Activated CD8-positive, alpha-beta memory T cell treated with anti-CD3 and anti-CD28 coated beads for 4 hours (primary cell): ENCODE measurements at places on chromosomes 3 and 15.
A peak's percentile ranks its signal among the peaks of the same experiment; 100 is the strongest.

DNA sequence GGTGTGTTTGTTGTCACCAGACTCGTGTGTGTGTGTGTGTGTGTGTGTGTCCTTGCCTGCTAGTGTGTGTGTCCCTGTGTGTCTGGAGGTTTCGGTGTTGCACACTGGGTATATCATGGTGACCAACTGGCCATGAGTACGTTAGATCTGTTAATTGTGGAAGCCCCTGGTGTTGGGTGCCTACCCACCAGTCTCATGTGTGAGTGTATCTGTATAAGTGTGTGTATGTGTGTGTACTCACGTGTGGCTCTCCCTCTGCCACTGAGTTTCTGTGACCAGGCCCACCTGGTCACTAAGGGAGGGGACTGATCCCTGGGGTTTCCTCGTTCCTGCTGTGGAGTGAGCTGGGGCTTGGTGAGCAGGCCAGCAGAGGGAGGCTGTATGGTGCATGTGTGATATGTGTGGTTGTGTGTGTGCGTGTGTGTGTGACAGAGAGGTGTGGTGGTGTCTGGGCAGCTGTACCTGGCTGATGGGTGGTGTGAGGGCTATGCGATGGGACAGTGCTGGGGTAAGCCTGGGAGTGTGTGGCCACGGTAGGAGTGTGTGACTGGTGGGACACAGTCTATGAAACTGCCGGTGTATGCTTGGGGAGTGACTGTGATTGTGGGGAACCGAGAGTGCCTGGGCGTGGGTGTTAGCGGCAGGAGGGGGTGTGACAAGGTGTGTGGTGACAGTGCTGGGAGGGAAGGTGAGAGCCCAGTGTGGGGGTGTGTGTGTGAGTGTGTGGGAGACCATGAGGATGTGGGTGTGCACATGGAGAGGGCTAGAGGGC, 1.8 kb downstream of the PRKCD start:
- DNase-seq, result peak; percentile 52

DNA sequence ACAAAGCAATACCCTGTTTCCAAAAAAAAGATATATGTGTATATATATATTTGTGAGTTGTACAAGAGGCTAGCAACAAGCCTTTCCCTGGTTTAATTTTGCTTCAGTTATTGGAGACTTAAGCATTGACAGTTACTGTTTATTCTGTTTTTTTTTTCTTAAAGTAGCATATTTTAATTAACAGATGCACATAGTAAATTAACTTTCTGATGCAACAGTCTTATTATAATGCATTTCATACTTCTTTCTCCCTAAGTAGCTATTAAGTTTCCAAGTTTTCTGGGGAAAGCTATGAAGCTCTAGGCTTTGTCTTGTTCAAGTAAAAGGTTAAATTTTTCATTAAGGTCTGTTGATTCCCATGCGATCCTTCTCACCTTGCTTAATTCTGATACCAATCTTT, 17.9 kb downstream of the PRKCI start:
- DNase-seq, result no peak

GRCh38 chr3:52805270-52806039, 10.9 kb downstream of the ITIH3 start:
- no peak for DNase-seq

- no peak for DNase-seq
These were observed 33.6 kb downstream of the ADAMTS17 start for GRCh38 chr15:100308213-100308600.

DNA sequence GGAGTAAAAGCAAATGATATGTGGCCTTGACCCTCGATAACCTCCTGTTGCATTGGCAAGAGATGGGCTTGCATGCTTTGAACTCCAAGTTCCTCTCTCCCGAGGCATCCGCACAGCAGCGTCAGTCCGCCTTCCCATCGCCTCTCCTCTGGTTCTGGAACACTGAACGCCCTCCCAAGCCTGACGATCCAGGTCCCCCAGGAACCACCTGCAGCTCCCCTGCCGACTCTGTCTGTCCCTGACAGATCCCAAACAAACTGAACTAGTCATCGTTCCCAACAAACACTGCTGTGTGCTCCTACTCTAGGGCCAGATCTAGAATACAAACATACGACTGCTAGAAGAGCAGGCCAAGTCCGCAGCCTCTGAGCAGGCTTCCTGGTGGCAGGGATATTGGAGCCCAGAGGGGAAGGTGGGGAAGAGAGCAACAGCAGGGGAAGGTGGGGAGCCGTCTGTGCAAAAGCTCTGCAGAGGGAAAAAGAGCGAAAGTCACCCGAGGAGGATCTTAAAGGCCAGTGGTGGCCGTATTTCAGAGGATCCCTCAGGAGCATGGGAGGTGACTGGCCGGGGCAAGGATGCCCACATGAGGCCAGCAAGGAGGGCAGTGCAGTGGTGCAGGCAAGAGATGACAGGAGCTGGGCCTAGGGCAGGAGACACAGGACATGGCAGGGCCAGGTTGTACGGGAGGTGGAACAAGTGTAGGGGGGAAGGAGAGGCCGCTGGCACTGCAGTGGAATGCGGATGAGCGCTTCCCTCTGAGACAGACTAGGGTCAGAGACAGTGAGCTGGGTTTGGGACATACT, 50.8 kb downstream of the PCSK6 start:
- no peak for DNase-seq

GRCh38 chr3:129560911-129561594, 18.1 kb downstream of the H1-8 start:
- no peak for DNase-seq

DNA sequence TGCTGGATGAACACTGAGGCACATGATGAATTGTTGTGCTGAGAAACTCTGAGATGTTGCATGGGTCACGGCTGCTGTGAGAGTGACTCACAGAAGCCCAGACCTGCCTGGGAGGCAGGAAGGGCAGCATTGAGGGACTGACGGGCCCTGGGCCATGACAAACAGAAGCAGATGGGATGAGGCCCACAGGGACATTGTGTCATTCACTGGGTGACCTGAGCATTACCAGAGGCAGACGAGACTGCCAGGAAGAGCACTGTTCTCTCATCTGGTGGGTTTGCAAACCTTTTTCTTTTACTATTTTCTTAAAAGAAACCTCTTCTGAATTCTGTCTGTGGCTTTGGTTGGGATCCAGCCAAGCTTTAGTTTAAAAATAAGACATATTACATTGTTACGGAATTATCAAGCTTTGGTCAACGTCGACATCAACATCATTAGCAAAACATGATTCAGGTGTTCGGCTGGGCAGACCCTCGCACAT, 67.8 kb downstream of the BDH1 start:
- DNase-seq, result no peak

DNA sequence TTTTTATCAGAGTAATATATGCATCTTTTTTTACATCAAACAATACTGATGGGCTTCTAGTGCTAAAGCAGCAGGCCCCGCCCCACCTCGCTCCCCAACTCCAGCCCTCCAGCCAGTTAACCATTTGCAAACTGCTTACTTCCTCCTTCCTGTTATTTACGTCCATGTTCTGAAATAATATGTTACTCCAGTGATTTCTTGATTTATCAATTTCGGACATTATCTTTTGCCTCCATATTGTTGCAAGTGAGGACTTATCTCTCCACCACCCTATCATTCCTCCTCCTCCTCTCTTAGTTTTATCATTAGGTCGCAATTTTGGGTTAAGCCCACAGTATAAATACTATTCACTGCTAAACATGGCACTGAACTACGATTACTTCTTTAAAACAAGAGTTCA, 39.5 kb downstream of the ZNF710 start:
- DNase-seq, result no peak

DNA sequence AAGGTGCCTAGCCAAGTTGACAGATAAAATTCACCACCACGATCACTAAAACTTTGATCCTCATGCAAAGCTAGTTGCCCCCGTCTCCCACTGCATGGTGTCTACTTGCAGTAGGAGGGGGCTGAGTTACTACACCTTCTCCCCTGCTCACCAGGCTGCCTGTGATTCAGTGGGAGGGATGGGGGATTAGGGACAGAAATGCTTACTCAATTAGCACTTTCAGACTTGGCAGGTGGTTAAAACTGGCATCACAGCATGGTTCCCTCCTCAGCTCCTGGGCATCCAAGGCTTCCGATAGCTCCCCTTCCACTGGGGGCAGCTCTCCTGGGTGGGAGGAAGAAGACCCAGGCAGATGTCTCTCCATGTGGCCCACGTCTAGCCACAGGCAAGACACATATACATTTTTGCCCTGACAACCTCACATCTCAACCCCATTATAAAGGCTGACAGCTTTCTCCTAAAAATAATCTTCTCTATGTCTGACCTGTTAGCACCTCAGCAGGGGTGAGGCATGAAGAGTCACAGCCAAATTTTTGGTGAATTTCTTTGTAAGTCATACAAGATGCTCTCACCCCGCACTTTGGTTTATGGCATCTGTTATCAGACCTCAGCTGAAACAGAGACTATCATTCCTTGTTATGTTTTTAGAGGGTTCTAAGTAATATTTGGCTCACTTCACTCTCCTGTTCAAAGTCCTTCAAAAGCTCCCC, 369.0 kb downstream of the SV2B start:
- DNase-seq, result no peak

DNA sequence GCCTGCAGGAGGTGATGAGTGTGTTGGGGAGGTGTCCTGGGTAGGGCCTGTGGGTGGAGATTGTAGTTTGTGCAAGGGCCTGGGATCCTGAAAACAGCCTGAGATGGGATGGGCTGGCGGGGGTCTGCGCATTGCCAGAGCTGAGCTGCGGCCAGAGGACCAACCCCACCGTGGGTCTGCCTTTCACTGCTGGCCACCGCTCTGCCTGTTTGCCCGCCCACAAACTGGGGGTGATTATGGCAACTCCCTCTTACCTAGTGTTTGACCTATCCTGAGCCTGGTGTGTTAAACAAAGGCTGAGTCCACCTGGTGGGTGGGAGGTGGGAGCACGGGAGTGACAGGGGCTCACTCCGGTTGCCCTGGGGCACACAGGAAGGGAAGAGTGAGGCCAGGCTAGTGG, 9.8 kb downstream of the ABTB1 start:
- DNase-seq, result no peak

GRCh38 chr3:194562986-194563385, 70.2 kb downstream of the TMEM44 start:
- DNase-seq, result no peak

DNA sequence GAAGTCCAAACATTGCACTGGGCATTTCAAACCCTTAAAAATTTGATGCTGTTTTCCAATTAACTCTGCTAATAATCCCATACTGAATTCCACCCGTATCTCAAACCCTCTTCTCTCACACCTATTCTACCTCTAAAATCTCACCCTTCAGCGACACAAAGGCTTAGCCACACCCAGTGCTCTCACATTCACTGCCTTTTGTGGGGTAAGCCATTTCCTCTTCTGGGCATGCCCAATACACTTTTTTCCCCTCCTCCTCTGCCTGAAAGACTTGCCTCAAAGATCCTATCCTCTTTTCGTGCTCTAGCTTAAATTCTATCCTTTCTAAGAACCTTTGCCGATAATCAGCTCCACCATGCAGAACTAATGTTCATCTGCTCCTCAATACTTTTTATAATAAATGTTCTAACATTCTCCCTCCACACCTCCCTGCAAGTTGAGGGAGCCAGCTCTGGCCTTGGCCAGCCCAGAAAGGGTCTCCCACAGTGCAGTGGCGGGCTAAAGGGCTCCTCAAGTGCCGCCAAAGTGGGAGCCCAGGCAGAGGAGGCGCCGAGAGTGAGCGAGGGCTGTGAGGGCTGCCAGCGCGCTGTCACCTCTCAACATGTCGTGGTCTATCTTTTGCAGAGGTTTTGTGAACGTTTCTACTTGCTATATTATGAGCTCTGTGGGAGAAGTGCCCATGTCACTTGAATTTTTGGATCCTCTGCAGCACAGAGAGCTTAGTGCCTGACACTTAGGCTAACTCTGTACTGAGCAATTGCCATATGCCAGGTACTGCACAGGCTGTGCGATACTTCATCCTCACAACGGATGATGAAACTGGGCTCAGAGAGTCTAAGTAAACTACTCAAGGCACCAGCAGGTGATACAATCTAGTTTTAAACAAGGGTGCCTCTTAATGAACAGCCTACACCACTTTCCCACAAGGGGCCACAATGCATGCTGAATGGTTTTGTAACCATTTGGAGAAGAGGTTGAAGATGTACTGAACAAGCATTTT, 53.6 kb upstream of the BCL6 start:
- DNase-seq, result no peak

DNA sequence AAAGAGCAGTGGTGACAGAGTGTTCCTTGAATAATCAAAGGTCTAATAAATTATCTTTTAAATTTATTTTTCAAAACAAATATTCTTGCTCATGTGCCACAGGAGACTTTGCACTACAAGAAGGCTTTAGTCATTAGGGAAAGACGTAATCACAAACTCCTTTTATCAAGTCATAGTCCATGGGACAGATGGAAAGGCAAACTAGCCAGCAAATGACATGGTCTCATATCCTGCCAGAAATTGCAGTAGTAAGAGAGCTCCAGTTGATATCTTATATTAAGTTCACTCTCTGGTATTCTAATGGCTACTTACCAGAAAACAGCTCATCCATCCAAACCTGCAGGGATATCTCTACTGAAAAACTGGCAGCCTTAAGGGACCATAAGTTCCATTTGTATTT, 225.0 kb upstream of the TP63 start:
- DNase-seq, result no peak

DNA sequence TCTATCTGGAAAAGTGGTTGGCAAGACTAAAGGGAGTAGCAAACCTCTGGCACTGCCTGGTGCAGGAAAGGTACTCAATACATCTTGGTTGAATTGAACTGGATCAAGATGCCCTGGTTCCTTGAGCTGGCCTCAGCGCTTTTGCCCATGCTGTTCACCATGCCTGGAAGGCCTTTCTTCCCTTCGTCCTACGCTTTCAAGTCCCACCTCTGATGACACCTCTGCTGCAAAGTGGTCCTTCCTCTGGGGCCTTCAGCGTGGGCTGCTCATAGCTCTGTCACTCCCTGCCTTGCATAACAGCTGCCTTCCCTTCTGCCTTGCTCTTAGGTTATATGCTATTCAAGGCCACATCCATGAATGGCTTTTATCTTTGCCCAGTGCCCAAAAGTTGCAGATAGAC, 23.0 kb downstream of the ITGA11 start:
- no peak for DNase-seq

- no peak for DNase-seq
These were observed 50.0 kb downstream of the PLS1 start for GRCh38 chr3:142646020-142646785.

GRCh38 chr15:87573039-87573438, 683.5 kb downstream of the NTRK3 start:
- no peak for DNase-seq

- DNase-seq, result no peak
These were observed 1018.6 kb downstream of the TUSC7 start for GRCh38 chr3:117728226-117728625.

GRCh38 chr3:74613060-74613459, 1.4 kb downstream of the CNTN3 start:
- DNase-seq, result no peak

- no peak for DNase-seq
These were observed 60.8 kb downstream of the USP13 start for GRCh38 chr3:179713643-179714090.

GRCh38 chr3:37652851-37653250, 208.8 kb upstream of the CTDSPL start:
- no peak for DNase-seq

GRCh38 chr3:90055666-90056065, 948.2 kb downstream of the EPHA3 start:
- no peak for DNase-seq

- DNase-seq, result no peak
These were observed 486.4 kb downstream of the FHIT start for GRCh38 chr3:60764870-60765269.
